Left renal cortex interstitium (tissue), 4 donors: ENCODE measurements at places on chromosomes 4 and X. TPM values are rescaled to one million over a fixed set of nuclear protein-coding genes. Genes with fewer than 3 reads are reported as not detected.

BLOC1S4 gene
- 13.9 TPM for polyA plus RNA-seq

AMMECR1 gene
- 17.3 TPM for polyA plus RNA-seq

FAM53A gene
- polyA plus RNA-seq, result 1.2 TPM

TMEM35A gene
- 7.3 TPM for polyA plus RNA-seq

FGD1 gene
- 20.7 TPM for polyA plus RNA-seq

GUF1 gene
- 31.0 TPM for polyA plus RNA-seq

CT45A1 gene
- polyA plus RNA-seq, result not detected

XPNPEP2 gene
- 50.0 TPM for polyA plus RNA-seq

FAM47E gene
- 7.8 TPM for polyA plus RNA-seq

SMS gene
- 150 TPM for polyA plus RNA-seq

NIPAL1 gene
- 8.8 TPM for polyA plus RNA-seq

MAGEA6 gene
- not detected for polyA plus RNA-seq

MAGEA8 gene
- polyA plus RNA-seq, result 0.28 TPM

AWAT2 gene
- not detected for polyA plus RNA-seq

ADH1B gene
- polyA plus RNA-seq, result 28.9 TPM

ADGRG4 gene
- polyA plus RNA-seq, result not detected

SPANXA2 gene
- polyA plus RNA-seq, result not detected

GK2 gene
- polyA plus RNA-seq, result not detected

FRG1 gene
- 61.7 TPM for polyA plus RNA-seq

IL2 gene
- polyA plus RNA-seq, result not detected

GPR173 gene
- polyA plus RNA-seq, result 10.5 TPM

PCDH7 gene
- polyA plus RNA-seq, result 20.0 TPM

MCUB gene
- polyA plus RNA-seq, result 9.9 TPM

AKAP4 gene
- polyA plus RNA-seq, result not detected

CFP gene
- 1.2 TPM for polyA plus RNA-seq

EXOSC9 gene
- 48.4 TPM for polyA plus RNA-seq

ARFIP1 gene
- polyA plus RNA-seq, result 46.1 TPM

SPOCK3 gene
- 7.3 TPM for polyA plus RNA-seq

C4orf51 gene
- polyA plus RNA-seq, result not detected

FOXR2 gene
- polyA plus RNA-seq, result not detected

SSX4B gene
- polyA plus RNA-seq, result not detected

USP17L11 gene
- polyA plus RNA-seq, result not detected

GABRQ gene
- 1.7 TPM for polyA plus RNA-seq

FDCSP gene
- polyA plus RNA-seq, result 1.6 TPM

CT47B1 gene
- not detected for polyA plus RNA-seq

NXF2 gene
- 0.46 TPM for polyA plus RNA-seq

APOOL gene
- 25.9 TPM for polyA plus RNA-seq

MAGEA2B gene
- polyA plus RNA-seq, result not detected

NPY2R gene
- polyA plus RNA-seq, result 0.45 TPM

TCEAL9 gene
- 205 TPM for polyA plus RNA-seq

DCAF4L1 gene
- polyA plus RNA-seq, result 0.34 TPM

FAM9B gene
- polyA plus RNA-seq, result 0.30 TPM

F8A3 gene
- 4.1 TPM for polyA plus RNA-seq

GLOD5 gene
- polyA plus RNA-seq, result 1.8 TPM

GLRA2 gene
- 0.42 TPM for polyA plus RNA-seq

NAA11 gene
- not detected for polyA plus RNA-seq

HMGN5 gene
- polyA plus RNA-seq, result 47.1 TPM

ASMT gene
- not detected for polyA plus RNA-seq

BGN gene
- polyA plus RNA-seq, result 195 TPM

EXOC1L gene
- polyA plus RNA-seq, result not detected

PDK3 gene
- polyA plus RNA-seq, result 7.5 TPM

GAB1 gene
- 37.3 TPM for polyA plus RNA-seq

ARAP2 gene
- polyA plus RNA-seq, result 7.6 TPM

TRIM75 gene
- not detected for polyA plus RNA-seq

PLXNB3 gene
- 2.1 TPM for polyA plus RNA-seq

SLC9B1 gene
- 3.7 TPM for polyA plus RNA-seq

ADGRA3 gene
- polyA plus RNA-seq, result 55.4 TPM

IDH3G gene
- 84.2 TPM for polyA plus RNA-seq
